Muscle of back (tissue), 13 donors: ENCODE measurements at places on chromosomes 3 and 15.

DNA sequence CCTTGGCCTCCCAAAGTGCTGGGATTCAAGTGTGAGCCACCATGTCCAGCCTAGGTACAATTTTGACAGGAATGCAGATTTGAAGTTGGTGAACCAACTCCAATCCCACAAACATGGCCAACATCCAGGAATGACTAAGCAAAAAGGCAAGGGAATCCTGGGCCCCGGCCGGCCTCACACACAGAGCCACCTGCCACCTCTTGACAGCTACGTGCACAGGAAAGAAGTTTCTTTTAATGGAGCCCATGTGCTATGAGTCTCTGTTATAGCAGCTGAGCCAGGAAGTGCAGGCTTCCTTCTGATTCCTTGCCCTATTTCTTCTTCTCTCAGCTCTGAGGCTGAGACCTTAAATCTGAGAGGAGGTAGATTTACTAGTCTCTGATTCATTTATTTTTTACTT lies 8.8 kb downstream of the TMEM40 start:
- peak; percentile 34 for DNase-seq

GRCh38 chr15:70291305-70292075 lies 193.8 kb upstream of the TLE3 start:
- DNase-seq: no peak

GRCh38 chr15:90294159-90294558 lies 28.7 kb downstream of the NGRN start:
- no peak for DNase-seq

- DNase-seq: no peak
Measured at GRCh38 chr15:71304681-71305080, 189.4 kb downstream of the THSD4 start.

GRCh38 chr3:131485119-131485518 lies 17.7 kb downstream of the MRPL3 start:
- no peak for DNase-seq
